ENCODE measurements at places on chromosomes 7 and 10.
A peak's percentile ranks its signal among the peaks of the same experiment; 100 is the strongest.

- DNase-seq, result no peak
These were observed 20.1 kb upstream of the NMT2 start for GRCh38 chr10:15188603-15189002.

DNA sequence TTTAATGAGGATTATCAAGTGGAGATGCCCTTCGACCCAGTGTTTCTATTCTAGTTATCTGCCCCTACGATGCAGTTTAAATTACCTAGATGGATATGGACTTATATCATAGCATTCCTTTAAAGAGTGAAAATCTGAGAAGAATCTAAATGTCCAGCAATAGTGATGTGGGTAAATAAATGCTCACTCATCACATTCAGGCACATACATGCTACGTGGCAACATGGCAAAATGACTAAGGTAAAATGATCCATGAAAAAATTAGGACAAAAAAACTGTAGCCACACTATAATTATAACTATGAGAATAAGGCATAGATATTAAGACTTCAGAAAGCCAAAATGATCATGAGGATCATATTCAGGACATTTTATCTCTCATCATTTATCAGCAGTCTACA is 82.4 kb upstream of the PDE1C start:
- DNase-seq, result no peak

DNA sequence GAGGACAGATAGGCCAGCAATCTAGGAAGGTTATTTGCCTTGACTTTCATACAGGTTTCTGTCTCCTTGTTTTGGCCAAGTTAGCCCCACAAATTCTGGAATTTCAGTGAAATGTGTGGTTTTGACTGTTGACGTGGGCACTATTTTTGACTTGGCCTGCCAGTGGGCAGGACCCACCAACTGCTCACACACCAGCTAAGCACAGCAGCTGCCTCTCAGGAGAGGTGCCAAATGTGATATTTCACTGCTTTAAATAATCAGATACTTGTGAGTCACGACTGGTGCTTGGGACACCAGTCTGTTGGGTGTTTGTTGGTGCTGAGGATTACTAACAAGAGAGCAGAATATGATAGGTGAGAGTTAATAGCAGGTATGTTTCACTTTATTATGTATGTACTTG is 409.7 kb upstream of the MTPN start:
- no peak for DNase-seq

DNA sequence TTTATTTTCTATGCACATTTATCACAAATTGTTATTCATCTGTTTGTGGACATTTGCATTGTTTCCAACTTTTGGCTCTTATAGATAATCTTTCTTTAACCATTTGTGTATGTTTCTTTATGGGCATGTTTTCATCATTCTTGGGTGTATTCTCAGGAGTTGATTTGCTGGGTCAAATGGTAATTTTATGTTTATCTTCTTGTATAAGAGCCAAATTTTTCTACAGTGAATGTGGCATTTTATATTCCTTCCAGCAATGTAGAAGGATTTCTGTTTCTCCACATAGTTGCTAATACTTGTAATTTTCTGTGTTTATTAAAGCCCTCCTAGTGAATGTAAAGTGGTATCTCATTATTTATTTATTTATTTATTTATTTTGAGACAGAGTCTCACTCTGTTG is 21.8 kb downstream of the CYP2C19 start:
- no peak for DNase-seq

GRCh38 chr7:67550801-67551436 is 554.3 kb downstream of the TYW1 start:
- DNase-seq, result peak; percentile 7
